ENCODE measurements at places on chromosomes 5 and 9.

DNA sequence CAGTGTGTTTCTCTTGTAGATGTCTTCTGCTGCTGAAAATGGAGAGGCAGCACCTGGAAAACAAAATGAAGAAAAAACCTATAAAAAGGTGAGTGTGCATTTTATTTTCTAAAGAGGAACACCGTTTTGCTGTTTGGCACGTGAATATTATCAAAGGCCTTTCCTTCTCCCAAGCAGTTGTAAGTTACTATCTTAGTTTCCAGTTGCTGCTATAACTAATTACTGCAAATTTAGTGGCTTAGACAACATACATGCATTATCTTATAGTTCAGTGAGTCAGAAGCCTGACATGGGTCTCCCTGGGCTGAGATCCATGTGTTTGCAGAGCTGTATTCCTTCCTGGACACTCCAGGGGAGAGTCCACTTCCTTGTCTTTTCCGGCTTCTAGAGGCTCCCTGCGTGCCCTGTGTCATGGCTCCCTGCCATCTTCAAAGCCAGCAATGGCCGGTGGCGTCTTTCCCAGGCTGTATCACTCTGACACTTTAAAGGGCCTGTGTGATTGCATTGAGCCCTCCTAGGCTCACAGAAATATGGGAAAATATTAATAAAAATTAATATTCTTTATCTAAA, 117.6 kb downstream of the PIP5K1B start:
- DNase-seq, result no peak

- DNase-seq, result no peak
Observed at GRCh38 chr9:81631218-81631745, 58.1 kb downstream of the TLE1 start.

DNA sequence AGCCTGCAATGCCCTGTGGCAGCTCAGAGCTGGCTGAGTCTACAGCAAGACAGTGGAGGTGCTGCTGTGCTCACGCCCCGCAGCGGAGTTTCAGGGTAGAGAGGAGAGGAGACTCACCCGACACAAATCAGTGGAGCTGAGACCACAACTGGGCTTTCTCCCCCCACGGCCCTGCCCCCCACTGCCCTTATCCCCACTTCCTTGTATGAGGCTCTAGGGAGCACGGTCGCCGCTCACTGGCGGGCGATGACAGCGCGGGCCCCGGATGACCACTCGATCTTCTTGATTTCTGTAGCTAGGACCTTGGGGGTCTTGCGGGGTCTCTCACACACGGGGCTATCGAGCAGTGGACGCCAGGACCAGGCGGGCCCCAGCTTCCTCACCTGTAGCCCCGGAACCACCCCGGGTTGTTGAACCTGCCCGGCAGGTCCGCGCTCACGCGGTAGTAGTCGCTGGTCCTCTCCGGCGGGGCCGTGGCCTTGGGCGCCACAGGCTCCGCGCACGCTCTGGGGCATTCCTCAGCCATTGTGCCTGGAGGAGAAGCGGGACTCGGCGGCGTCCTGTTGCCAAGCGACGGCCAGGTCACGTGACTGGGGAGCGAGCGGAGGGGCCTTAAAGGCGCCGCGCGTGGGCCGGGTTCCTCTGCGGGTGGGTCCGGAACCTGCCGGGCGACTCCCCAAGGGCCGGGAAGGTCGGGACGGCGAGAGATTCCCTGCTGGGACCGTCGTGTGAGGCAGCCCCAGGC, 984 bp upstream of the MRPS2 start:
- peak; percentile 96 for DNase-seq

DNA sequence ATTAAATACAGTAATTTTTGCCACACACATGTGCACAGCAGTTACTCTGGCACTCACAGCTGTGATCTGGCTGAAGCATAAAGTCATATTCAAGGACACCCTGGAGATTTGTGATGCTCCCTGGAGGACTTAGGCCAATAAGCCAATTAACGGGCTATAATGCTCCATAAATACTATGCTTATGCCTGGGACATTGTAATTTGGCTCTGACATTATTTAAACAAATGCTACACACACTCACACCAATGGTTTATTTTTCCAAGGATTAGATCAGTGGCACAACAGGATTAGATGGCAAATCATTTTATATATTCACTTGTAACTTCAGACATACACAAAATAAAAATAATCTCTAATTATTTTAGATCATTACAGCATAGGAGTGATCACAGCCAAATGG, 111.2 kb downstream of the LMNB1 start:
- no peak for DNase-seq

GRCh38 chr9:7676609-7677156, 122.9 kb downstream of the DMAC1 start:
- no peak for DNase-seq

DNA sequence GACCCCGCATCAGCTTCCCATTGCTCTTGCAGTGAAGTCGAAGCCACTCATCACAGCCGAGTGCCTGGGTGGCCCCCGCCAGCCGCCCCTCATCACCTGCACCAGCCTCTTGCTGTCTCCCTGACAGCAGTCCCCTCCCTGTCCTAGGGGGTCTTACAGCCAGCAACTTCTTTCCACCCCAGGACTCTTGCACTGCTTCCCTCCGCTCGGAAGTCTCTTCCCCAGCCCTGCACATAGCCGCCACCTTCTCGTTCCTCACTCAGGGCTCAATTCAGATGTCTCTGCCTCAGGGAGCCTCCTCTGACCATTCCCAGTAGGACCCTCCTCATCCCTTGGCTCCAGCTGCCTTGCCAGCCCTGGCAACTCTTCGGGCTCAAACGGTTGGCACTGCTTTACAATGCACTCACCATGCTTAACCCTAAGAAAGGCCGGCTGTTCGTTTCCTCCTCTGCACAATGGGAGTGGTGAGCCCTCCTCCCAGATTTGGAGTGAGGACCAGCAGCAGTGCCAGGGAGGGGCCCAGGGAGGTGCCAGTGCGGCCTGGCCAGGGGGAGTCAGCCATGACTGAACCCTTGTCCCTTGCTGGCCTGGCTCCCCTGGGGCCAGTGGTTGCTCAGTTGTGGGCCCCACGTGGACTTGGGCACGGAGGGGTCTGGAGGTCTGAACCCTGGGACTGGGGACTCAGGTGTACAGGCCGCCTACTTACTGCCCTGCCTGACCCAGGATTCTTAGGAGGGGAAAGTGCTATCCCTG, 6.1 kb downstream of the TCF7 start:
- DNase-seq, result no peak

- DNase-seq, result no peak
Observed at GRCh38 chr9:71638627-71639026, 129.7 kb downstream of the CEMIP2 start.

GRCh38 chr9:93306081-93306480, 122.1 kb downstream of the WNK2 start:
- DNase-seq, result no peak

GRCh38 chr9:123742009-123742767, 187.7 kb downstream of the DENND1A start:
- no peak for DNase-seq

- DNase-seq, result no peak
Observed at GRCh38 chr5:74686962-74687751, 2.1 kb downstream of the HEXB start.

DNA sequence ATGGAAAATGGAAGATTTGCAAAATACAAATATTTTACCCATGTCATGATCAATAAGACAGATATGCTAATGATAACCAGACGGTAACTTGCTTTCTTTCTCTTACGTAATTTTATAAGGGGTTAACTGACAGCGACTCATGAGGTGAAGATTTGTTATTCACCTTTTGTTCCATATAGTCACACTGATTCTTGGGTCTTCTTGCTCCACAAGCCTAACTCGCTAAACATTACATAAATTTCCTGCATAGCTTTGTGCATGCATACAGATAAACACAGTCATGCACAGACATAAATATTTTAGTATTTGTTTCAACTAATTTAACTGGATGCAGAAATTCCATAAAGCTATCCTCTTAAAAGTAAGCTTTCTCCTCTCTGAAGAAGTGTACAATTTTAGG, 225.9 kb downstream of the VPS13A start:
- DNase-seq, result no peak

GRCh38 chr9:134860510-134860909, 20.1 kb upstream of the FCN2 start:
- DNase-seq, result no peak

GRCh38 chr9:35364817-35365585, 124.9 kb upstream of the RUSC2 start:
- DNase-seq, result no peak

- no peak for DNase-seq
Observed at GRCh38 chr5:31355337-31355736, 161.9 kb downstream of the CDH6 start.

- no peak for DNase-seq
Observed at GRCh38 chr5:73693573-73694061, 67.6 kb downstream of the ARHGEF28 start.

DNA sequence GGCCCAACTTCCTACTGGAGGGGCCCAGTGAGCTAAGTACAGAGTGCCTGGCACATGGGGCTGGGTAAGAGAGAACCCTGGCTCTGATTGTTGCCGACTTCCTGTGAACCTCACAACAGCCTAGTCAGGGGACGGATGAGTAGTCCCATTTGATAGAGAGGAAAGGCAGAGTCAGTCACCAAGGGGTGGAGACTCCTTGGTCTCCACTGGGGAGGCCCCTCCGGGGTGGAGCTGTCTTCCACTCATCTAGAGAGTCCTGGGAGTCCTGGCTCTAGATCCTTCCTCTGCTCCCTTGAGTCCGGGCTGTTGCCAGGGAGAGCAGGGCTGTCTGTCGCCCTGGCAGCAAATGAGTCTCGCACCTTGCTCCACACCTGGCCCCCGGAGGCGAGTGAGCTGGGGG, 8.0 kb downstream of the GRK6 start:
- peak; percentile 85 for DNase-seq

GRCh38 chr5:81247441-81247972, 14.4 kb downstream of the CKMT2 start:
- no peak for DNase-seq

DNA sequence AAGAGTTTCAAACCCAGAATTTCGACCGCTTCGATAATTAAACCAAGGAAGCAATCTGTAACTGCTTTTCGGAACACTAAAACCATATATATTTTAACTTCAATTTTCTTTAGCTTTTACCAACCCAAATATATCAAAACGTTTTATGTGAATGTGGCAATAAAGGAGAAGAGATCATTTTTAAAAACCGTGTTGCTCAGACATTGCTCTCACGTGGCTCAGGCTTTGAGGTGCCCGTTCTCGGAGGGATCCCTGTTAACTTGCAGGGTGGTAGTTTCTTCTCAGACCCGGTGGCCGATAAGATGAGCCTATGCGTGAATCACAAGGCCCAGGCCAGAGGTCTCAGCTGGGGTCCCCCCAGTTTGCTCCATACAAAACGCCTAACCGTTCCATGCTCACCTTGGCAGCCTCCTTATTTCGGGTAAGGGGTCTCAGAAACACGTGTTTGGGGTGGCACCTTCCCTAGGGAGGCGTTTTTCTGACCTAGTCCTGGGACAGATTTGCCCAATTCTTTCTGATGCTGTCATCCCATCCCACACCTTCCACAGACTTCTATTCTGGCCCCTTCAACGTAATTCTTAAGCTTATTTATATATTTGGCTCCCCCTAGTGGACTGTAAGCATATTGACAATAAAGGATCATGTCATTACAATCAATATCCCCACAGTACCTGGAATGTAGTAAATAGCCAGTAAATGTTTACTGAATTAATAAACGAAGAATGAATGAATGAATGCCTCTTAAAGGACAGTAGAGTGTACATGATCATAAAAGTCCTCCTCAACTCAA, 48.1 kb downstream of the THBS4 start:
- peak; percentile 65 for DNase-seq

- DNase-seq, result no peak
Observed at GRCh38 chr9:23011669-23012068, 565.0 kb downstream of the DMRTA1 start.

DNA sequence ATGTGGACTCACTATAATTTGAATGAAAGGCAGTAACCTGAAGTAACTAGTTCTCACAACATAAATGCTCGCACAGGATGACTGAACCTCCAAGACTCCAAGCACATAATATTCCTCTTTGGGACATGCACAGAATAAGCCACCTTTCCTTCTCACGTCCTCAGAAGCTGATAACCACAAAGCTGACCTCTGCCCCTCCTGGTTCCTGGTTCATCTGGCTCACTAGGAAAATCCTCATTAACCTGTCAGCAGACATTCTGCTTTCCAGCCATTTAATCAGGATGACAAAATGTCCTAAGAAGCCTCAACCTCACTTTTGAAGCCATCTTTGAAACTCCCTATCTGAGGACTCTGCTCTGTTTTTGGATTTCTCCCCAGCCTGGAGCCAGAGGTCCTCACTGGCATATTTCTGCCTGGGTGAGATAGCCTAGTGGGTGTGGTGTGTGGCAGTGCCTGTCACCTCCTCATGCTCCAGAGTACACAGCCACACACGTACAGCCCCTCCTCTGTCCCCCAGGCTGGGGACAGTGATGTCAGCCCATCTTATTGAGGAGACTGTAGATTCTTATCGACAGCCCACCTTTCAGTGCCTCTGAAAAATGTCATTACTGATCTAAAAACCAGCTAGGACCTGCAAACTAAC, 10.3 kb downstream of the ANKH start:
- DNase-seq, result no peak

DNA sequence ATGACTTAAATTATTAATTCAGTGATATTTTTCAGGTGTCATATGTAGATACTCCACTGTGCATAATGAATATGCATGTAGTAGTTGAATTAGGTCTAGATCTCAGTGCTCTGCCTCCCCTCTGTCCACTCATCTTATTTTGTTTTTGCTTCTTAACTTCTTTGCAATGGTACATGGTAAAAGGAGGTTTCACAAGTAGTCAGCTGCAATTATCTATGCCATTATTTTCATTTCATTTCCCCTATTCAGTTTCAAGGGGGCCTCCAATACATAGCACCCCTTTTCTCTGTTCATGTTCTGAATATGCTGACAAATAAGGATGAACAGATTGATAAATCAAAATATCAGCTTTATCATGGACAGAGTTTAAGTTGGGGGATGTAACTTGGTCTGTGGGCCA, 511.6 kb upstream of the ZNF608 start:
- no peak for DNase-seq

- DNase-seq, result no peak
Observed at GRCh38 chr5:6525910-6526309, 77.3 kb downstream of the UBE2QL1 start.

- DNase-seq, result no peak
Observed at GRCh38 chr5:14357441-14357840, 214.3 kb downstream of the TRIO start.

- peak; percentile 90 for DNase-seq
Observed at GRCh38 chr9:130235558-130236435, 29.8 kb upstream of the HMCN2 start.

- no peak for DNase-seq
Observed at GRCh38 chr5:2010940-2011339, 128.2 kb upstream of the IRX4 start.

- DNase-seq, result peak; percentile 66
Observed at GRCh38 chr9:249025-249424, 34.4 kb downstream of the DOCK8 start.

DNA sequence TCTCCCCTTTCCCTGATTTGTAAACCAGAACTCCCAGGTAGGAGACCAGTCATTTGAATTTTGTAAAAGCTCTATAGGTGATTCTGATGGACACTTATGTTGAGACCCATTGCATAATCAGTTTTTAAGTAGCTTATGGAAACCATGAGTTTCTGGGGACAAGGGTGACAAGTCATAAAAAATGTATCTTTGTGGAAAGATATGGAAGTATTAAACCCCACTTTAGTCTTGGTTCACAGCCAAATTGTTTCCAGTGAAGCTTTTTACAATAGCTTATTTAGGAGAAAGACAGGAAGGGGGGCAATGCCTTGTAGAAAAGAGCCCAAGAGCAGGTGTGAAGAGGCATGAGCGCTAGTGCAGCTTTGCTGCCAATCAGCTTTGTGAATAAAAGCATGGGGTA, 453 bp upstream of the CCL28 start:
- no peak for DNase-seq
